ENCODE measurements at places on chromosomes 3 and 15.

GRCh38 chr15:52199271-52199670, 8.1 kb upstream of the GNB5 start:
- DNase-seq = no peak

DNA sequence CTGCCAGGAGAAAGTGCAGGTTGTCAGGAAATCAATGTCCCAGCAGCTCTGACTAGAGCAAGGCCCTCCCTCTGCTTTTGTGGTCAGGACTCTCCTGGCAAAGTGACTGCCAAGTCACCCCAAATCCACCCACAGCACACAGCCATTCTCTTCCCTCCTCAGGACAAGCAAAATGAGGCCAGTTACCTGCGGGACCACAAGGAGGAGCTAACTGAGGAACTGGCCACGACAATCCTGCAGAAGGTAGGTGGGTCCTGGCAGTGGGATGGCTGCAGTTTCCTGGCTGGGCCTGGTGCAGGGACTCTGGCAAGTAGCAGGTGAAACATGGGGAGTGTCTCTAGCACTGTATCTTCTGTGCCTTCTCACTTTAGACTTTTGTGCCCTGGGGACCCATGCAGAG, 142.5 kb upstream of the EIF1B start:
- no peak for DNase-seq

DNA sequence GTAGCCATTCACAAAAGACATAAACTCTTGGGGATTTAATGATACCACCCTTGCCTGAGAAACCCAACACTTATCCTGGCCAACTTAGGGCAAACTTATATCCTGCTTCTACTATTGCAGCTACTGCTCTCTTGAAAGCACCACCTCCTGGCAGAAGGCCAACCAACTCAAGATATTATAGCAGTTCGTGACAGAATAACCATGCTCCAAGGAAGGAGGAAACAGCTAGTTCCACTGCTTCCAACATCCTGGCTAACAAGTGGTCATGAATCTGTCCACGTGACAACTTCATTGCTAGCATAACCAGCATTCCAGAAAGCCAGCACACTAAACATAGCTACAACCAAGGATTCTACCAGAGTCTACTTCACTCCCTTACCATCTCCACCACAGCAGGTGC, 1037.5 kb downstream of the TBL1XR1 start:
- no peak for DNase-seq

DNA sequence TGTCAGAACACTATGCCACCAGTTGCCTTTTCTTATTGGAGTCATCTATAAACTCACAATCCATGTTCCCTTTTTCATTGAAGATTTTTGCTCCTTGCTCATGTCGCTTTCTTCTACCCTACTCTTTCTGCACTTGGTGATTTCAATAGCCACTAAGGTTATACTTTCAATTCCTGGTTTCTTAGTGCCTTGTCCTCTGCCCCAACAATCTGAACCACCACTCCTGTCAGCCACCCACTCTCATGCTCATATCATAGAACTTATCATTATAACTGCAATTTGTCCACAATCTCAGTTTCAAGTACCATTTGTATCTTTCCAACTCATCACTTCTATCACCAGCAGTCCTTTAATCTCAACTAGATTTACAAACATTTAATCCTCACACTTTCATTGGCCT, 10.0 kb upstream of the GRAMD1C start:
- DNase-seq = no peak

- DNase-seq = no peak
Measured at GRCh38 chr15:91973481-91973880, 120.0 kb downstream of the SLCO3A1 start.

DNA sequence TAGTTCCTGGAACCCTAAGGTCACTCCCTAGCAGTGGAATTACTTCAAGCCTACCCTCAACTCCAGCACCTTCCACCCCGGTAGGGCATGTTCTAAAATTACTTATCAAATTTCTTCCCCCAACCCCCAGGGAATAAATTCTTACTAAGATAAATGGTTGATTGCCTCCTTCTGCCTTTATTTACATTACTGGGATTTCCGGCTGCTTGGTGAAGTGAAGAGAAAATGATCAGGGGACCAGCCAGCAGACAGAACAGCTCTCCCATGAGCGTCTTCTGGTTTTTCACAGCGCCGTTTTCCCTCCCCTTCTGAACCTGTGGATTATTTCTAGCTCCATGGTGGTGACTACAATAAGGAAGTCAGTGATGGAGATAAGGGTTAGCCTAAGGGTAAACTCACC, 521.5 kb upstream of the PPP2R3A start:
- no peak for DNase-seq

DNA sequence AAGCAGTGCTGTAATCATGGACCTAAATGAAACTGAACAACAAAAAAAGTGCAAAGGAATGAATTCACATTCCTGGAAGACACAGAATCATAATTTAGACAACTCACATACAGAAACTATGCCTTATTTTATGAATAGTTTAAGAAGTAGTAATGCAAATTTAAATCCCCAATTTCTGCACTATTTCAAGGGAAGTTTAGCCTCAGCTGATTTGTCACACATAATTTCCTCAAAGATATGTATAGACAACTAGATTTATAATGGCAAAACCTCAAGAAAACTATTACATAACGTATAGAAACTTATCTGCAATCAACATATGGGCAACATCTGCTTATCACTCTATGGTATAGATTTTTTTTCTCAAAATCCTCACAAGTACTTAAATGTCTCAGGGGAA, 7.8 kb upstream of the PTX3 start:
- no peak for DNase-seq

GRCh38 chr3:138936741-138937689, 9.9 kb downstream of the FOXL2 start:
- no peak for DNase-seq

DNA sequence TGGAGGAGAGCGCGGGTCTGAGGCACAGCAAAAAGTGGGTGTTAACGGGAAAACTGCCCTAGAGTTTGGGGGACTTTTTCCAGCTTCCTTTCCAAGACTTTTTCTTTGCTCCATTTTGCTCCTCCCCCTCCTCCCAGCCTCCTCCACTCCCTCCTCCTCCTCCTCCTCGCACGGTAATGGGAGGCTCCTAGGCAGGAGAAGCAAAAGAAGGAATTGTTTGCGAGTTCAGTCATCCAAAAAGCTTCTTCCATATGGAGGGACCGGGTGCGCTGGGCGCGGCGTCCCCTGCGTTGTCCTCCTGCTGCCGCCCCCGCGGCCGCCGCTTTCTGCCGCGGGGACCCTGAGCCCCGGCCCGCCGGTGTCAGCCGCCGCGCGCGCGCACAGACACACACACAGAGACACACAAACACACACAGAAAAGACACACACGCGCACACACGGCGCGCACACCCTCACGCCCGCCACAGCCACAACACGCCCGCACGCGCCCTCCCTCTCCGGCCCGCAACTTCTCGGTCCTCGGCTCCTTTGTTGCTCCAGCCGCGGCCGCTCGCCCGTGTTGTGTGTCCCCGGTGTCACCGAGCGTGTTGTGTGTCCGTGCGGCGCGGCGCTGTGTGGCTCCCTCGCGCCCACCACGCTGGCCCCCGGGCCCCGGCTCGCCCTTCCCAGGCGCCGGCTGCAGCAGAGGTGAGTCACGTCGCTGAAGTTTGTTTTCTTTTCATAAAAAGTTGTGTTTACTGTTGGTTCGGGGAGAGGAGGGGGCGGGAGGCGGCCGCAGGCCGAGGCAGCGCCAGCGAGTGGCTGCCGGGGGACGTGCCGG, at the start of gene BOC:
TSS of gene BOC (plus strand) at position 228 of the 820 bp plus-strand sequence. CDS start 38,246 bp downstream, outside the sequence.
- DNase-seq = peak; percentile 42

- DNase-seq = peak; percentile 40
Measured at GRCh38 chr3:155745795-155746550, 1.1 kb upstream of the PLCH1 start.
